Fibroblast of mammary gland (primary cell): ENCODE measurements at places on chromosomes 6 and 20.

- DNase-seq, result no peak
Observed at GRCh38 chr6:137323860-137324259, 104.7 kb upstream of the IFNGR1 start.

GRCh38 chr6:118316796-118317384 lies 231.2 kb upstream of the PLN start:
- no peak for DNase-seq

- DNase-seq, result peak; percentile 59
Observed at GRCh38 chr6:79671600-79672266, 40.6 kb downstream of the SH3BGRL2 start.

GRCh38 chr6:45562171-45562570 lies 184.4 kb upstream of the SUPT3H start:
- DNase-seq, result no peak

GRCh38 chr6:105136431-105137350 lies 43.1 kb downstream of the POPDC3 start:
- peak; percentile 48 for DNase-seq

GRCh38 chr20:11492386-11492785 lies 425.3 kb upstream of the BTBD3 start:
- no peak for DNase-seq

DNA sequence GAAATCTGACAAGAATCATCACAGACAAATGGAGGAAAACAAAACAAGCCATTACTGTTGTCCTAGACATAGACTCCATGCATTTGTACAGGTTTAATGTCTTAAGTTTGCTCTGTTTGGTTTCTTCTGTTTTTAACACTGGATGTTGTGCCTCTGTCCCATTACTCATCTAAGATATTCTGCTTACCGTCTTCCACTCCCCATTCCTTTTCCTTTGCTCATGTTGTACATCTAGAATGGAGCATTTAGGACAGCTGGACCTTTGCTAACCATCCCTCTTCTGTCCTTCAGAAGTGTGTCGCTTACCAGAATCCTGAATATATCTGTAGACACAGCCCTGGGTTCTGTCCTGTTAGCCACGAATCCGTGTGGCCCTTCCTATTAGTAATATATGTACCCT lies 35.2 kb downstream of the RAB22A start:
- peak; percentile 44 for DNase-seq
